Kidney epithelial cell (primary cell): ENCODE measurements at places on chromosomes 4 and X.

DNA sequence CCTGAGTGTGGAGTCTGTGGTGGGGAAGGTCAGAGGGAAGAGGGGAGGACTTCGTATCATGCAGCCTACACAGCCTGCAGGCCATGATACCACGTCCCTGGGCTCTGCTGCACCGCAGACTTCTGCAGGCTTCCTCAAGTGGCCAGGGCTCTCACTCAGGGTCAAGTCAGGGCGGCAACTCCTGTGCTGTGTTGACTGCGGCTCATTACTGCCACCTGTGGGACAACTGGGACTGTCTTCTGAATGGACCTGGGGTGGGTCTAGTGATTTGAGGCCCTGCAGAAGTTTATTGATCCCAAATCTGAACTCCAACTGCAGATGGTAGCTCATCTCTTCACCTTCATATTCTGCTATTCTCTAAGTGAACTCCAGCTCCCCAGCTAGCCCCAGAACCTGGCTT, 167.1 kb downstream of the NSUN7 start:
- no peak for DNase-seq

DNA sequence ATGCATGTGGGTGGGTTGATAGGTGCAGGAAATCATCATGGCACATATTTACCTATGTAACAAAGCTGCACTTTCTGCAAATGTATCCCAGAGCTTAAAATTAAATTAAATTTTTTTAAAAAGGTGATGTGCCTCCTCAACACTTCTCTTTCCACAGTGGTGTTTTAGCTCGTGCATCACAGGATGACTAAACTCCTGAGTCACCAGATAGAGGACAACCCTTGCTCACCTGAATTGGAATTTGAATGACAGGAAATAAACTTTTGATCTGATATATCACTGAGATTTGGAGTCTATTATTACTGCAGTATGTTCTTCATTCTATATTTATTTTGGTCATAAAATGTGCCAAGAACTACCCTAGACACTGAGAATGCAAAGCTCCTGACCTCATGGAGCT, 185.3 kb downstream of the MAPK10 start:
- DNase-seq, result no peak

DNA sequence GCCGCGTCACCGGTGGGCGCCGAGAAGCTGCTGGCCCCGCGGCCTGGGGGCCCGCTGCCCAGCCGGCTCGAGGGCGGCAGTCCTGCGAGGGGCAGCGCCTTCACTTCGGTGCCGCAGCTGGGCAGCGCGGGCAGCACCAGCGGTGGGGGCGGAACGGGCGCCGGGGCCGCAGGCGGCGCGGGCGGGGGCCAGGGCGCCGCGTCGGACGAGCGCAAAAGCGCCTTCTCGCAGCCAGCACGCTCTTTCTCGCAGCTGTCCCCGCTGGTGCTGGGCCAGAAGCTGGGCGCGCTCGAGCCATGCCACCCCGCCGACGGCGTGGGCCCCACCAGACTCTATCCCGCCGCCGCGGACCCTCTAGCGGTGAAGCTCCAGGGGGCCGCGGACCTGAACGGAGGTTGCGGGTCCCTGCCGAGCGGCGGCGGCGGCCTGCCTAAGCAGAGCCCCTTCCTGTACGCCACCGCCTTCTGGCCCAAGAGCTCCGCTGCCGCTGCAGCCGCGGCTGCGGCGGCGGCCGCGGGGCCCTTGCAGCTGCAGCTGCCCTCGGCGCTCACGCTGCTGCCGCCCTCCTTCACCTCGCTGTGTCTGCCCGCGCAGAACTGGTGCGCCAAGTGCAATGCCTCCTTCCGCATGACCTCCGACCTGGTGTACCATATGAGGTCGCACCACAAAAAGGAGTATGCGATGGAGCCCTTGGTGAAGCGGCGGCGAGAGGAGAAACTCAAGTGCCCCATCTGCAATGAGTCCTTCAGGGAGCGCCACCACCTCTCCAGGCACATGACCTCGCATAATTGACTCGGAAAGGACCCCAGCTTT, 5.6 kb downstream of the PRDM8 start:
- DNase-seq, result no peak

- no peak for DNase-seq
Observed at GRCh38 chr4:19472666-19473065, 779.0 kb upstream of the SLIT2 start.

GRCh38 chr4:181752516-181752915, 490.7 kb upstream of the TENM3 start:
- no peak for DNase-seq

DNA sequence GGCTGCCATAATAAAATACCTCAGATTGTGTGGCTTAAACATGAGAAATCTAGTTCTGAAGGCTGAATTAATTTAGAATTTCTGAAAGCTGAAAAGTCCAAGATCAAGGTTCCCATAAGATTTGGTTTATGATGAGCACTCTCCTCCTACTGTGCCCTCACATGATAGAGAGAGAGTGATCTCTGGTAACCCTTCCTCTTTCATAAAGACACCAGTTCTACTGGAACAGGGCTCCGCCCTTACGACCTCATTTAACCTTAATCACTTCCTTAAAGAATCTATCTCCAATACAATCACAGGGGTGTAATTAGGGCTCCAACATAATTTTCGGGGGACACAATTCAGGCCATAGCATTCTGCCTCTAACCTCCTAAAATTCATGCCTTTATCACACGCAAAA, 194.0 kb upstream of the MAB21L2 start:
- DNase-seq, result no peak

DNA sequence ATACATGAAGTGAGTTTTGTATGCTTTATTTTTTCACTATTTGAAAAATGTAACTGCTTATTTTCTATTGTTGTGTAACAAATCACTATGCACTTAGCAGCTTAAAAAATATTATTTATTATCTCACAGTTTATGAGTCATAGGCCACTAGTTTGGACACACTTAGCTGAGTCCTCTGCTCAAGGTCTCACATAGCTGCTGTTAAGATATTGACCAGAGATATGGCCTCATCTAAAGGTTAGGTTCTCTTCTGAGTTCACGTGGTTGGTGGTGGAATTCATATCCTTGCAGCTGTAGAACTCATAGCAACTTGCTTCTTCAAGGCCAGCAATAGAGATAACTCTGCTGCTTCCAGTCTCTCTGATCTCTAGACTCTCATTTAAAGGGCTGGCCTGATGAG, 534.4 kb downstream of the SPRY1 start:
- no peak for DNase-seq

DNA sequence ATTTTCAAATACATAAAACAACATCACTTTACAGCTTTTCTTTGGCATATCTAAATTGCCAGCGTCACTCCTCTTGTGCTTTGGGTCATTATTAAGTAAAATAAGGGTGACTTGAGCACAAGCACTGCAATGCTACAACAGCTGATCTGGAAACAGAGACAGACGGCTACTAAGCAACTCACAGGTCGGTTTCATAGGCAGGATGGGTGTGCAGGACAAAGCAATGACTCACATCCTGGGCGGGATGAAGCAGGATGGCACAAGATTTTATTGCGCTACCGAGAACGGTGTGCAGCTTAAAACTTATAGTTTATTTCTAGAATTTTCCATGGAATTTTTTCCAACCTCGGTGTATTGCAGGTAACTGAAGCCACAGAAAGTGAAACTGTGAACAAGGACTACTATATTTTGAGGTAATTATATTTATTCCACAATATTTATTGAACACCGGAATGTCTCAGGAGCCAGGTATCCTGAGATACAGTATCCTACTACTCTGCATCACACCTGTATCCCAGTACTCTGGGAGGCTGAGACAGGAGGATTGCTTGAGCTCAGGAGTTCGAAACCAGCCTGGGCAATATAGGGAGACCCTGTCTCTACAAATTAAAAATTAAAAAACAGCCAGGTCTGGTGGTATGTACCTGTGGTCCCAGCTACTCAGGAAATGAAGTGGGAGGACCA, 215.5 kb downstream of the APBB2 start:
- no peak for DNase-seq

GRCh38 chr4:76984127-76984526, 34.6 kb downstream of the SEPTIN11 start:
- DNase-seq, result no peak

- no peak for DNase-seq
Observed at GRCh38 chr4:107278791-107279483, 242.8 kb upstream of the DKK2 start.

DNA sequence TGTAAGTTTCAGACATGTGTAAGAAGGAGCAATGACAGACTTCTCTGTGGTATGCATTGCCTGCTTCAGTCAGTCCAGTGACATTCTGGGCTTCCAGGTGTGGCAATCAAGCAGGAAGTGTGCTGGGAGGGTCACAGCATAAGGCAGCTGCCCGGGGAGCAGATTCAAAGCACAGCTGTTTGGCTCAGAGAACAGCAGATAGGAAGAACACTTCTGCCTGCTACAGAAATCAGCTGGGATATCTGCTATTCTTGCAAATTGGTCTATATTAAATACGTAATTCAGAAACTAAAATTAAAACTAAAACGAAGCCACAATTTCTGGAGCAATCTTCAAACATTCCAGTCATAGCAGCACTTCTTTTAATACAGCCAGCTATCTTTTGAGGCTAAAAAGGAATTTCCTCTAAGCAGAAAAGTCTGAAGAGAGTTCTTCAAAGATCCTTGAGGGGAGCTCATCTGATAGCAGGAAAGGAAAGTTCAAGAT, 47.5 kb upstream of the GALNT7 start:
- DNase-seq, result peak; percentile 44

DNA sequence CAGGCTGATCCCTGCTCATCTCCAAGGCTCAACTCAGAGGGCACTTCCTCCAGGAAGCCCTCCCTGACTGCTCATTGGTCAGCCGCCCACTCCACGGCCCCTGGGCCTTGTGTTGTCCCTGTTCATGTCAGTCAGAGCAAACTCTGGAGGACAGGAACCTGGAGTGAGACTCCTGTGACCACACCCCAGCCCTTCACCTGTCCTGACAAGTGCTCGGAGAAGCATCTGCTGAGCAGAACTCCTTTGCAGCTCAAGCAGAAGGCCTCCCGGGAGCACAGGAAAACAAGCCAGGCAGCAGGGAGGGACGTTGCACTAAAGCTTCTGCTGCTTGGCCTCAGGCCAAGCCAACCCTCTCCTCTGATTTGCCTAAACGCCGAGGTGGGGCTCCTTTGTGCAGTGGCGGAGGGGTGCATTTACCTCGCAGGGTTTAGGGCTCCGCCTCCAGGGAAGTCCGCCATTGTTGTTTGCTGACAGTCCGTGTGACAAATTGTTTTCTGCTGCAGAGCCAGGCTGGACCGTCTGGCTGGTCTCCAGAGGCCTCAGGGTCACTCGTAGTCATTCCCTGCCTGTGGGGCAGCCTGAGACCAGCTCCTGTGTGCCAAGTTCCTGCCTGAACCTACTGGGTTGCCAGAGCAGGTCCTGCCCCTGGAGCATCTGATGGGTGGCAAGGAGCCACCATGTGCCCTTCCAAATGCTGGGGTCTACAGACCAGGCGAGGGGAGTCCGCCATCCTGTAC, 61.8 kb downstream of the C4orf50 start:
- DNase-seq, result no peak
